ENCODE measurements at places on chromosomes 7 and 10. TPM values are rescaled to one million over a fixed set of nuclear protein-coding genes. Genes with fewer than 3 reads are reported as not detected.
A peak's percentile ranks its signal among the peaks of the same experiment; 100 is the strongest.

DNA sequence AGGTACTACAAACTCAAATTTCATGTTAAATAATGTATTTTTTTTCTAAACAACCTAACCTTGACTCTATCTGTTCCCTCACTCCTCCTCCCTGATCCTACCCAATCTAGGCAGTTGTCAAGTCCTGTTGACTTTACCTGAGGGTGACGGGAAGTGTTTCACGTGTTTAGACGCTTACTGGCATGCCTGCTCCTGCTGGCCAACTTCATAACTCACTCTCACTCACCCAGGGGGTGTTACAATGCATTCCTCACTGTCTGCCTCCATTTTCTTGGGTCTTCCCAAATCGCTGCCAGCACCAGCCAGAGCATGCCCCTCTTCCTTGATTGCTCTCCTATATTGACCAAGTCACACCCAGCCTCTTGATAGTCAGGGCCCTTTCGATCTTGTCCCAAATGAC, 28.3 kb downstream of the CRCP start:
- DNase-seq, result no peak

ZNRF2 gene
- total RNA-seq, result 15.6 TPM

DNA sequence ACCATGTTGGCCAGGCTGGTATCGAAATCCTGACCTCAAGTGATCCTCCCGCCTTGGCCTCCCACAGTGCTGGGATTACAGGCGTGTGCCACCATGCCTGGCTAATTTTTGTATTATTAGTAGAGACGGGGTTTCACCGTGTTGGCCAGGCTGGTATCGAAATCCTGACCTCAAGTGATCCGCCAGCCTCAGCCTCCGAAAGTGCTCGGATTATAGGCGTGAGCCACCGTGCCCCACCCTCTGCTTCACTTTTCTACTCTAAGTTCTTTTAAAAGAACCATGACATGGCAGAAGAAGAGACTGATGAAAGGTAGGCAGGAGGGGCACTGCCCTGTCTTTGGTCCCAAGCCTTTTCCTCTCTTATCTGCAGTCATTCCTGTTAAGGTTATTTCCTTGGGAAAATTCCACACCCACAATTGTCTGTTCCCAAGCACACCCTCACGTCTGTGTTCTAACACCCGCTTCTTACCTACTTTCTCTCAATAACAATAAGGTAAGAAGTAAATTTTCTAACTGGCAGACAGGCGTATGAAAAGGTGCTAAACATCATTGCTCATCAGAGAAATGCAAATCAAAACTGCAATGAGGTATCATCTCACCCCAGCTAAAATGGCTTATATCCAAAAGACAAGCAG, 291.7 kb downstream of the DPP6 start:
- DNase-seq, result no peak

- DNase-seq, result no peak
These were observed at the start of gene GIMAP6 for GRCh38 chr7:150631866-150632864. GIMAP6 (minus strand) TSS chr7:150632385; CDS start chr7:150630142, 2,243 bp downstream.

DNA sequence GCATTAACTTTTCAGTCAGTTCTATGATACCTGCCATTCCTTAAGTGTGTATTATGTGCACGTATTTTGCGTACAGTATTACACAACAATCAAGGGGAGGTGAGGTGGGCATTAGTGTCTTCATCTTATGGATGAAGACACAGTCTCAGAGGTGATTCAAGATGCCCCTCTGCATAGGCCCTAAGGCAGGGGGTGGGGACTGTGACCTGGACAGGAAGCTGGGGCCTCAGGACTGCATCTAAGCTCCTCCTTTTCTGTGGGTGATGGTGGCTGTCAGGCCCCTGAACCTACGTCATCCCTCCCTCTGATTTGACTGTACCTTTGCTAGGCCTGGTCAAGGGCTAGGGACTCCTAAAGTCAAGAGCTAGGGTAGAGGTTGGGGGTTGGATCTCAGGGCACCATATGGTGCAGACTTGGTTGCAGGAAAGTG, 38.9 kb downstream of the HK1 start:
- no peak for DNase-seq

PDE6C gene
- total RNA-seq, result not detected

GRCh38 chr10:77605466-77605865, 32.1 kb downstream of the KCNMA1 start:
- no peak for DNase-seq

DNA sequence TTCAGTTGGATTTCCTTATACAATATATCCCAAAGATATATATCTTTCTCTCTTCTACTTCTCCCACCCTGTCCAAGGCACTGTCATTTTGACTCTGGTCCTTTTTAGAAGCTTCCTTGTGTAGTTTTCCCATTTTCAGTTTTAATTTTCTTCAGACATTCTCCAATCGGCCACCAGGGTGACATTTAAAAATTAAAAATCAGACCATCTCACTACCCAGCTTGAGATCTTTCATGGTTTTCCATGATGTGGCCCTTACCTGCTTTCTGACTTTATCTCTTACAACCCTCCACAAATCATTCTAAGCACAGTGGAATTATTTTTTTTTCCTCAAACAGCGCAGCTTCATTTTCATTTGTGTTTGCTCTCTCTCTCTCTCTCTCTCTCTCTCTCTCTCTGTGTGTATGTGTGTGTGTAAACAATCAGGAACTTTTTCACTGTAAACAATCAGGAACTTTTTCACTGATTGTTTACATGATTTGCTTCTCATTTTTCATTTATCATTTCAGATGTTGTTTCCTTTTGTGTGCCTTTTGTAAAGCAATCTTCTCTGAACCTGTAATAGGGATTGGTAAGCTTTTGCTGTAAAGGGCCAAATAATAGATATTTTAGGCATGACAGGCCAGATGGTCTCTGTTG, 348.9 kb downstream of the ATRNL1 start:
- no peak for DNase-seq

ZNF783 gene
- 19.7 TPM for total RNA-seq

PAOX gene
- total RNA-seq, result 6.9 TPM

DNA sequence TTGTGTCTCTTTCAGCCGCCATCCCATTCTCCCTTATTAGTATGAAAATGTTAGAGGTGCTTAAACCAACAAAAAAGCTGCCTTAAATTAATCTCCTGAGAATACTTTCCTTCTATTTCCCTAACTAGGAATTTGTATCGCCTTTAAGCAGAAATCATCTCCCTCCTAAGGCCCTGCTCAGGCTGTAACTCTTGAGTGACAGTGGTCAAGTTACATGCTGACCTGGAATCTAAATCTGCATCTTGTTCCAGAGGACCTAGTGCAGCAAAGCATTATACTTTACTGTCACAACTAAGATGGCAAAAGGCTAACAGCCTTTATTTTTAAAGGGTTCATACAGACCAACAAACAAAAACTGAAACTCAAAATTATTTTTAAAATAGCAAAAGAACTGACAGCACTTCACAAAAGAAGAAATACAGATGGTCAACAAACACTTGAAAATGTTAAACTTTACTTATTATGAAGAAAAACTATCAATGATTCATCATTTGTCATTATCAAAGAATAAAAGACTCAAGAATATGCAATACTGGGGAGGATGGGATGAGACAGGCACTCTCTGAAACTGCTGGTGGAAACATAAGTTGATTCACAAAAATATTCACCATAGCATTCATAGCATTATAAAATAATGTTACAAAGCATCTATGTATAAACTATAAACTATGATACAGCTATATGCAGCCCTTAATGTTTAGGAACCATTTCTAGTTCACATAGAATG, 11.0 kb downstream of the CYREN start:
- DNase-seq, result no peak

FAM221A gene
- total RNA-seq, result 11.7 TPM

GRCh38 chr10:33198610-33199009, 135.9 kb downstream of the NRP1 start:
- DNase-seq, result no peak

GRCh38 chr7:93636276-93636675, 61.8 kb upstream of the CALCR start:
- DNase-seq, result no peak

DNA sequence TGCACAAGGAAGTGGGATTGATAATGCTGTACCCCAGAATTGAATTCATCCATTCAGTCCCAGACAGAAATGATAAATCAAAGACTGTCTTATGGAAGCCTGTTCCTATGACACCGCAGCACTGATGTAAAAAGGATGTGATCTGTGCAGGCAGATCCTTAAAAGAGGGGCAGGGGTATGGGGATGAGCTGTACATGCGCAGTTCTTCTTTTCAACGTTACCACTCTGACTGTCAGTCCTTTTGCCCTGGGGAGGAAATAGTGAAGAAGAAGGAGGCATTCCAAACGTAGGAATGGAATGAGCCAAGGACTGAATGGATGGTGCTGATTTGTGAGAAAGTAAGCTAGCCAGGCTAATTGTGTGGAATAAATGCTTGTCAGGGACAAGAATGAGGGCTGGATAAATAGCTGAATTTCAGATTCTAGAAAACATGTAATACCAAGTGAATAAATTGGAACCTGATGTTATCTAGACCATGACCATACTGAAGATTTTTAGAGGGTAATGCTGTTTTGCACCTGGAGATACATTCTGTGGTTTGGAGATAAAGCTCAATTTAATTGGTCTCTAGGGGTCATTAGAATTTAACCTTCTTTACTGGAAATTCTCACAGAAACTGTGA, 509.3 kb downstream of the SORCS3 start:
- no peak for DNase-seq

NPC1L1 gene
- 11.0 TPM for total RNA-seq

DNA sequence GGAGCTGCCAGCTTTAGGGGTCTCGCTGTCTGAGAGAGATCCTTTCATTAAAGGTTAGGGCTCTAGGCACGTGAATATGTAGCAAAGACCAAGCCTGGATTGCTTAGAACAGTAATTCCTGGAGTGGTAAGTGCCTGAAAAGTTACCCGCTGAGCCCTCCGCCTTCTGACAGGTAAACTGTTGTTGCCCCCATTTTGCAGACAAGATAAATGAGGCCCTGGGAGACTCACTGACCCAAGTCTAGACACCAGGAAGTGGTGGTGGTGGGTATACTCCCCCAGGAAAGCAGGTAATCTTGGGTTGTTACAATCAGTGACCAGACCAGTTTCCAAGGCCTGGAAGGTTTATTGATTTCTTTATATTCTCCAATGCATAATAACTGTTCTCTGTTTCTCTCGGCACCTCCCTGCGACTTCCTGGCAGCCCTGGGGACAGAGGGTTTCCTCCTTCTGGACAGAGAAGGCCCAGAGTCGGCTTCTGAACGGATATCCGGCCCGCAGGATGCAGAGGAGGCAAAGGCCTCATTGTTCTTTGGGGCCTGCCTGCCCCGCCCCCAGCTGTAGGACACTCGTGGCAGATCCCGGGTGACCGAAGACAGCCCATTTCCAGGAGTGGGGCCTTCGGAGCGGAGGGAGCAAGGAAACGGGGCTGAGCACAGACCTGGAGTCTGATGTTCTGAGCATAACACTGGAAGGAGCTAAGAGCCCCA, 1.3 kb upstream of the GRK5 start:
- peak; percentile 72 for DNase-seq

DNA sequence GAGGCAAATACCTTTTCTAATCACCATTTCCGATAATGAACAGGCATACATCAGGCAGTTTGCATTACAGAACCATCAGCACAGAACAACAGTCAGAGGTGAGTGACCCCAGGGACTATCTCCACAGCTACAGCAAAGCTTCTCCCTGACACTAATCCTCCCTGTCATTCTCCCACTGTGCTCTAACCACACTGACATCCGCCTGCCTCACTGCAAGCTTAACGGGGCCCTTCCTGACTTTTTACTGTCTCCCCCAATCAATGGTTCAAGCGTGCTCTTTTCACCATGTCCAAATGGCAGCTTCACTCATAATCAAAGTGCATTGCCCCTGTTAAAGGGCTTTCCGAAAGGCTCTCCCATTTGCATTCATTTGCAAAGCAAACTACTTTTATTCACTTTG, 196.3 kb downstream of the DNAJC1 start:
- no peak for DNase-seq

AZGP1 gene
- 0.50 TPM for total RNA-seq

DNA sequence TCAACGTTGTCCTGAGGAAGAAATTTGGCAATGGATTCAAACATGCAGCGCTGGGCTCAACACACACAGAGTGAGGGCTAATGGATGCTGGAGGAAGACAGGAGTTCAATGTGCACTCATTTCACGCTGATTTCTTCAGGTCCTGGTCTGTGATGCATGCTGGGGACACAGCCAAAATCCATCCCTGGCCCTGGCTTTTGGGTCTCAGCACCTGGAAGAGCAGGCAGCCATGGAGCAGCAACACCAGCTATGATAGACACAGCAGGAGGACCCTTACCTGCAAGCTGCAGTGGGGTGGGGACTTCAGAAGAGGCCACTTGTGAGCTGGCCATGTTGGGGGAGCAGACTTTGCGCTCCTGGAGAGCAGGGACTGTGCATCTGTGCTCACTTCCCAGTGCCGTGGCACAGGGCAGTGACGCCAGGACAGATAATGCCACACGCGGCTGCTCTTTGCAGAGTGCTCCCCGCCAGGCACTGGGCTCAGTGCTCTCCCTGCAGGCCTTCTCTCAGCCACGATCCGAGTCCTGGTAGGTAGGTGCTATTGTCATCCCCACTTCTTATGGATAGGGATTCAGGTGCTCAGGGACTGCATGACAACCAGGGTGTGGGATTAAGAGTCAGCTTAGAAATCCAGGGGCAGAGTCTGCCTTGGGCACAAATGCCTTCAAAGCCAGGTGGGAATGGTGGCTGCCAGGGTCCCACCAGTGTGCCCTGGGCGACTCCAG, 138.8 kb upstream of the UNC5B start:
- no peak for DNase-seq

AS3MT gene
- total RNA-seq, result 4.9 TPM

DNA sequence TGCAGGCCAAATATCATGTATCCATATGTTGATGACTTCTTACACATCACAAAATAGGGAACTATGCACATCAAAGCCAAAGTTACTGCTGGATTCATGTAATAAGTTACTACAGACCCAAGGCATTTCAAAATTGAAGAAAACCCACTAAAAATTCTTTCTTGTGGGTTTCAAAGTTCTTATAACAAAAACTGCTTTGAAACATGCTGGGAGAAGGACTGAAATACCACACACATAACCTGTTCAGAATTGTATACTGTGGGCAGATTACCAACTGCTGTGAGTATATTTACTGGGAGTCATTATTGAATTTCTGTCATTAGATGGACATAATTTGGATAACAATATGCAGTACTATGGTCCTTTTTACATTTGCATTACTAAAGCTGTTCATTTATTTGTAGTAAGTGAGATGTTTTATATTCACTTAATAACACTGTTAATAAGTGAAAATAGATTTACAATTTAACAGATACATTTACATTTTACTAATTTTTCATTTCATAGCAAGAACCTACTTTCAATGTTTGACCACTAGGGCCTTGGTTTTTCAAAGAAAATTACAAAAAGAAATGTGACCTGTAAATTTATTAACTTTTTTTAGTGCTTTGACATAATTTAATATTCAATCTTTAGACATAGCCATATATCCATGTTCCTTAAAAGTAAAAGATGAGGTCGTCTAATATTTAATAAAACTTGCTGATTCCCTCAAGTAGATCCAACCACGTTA, 132.6 kb downstream of the MAGI2 start:
- no peak for DNase-seq
